HFF-Myc (cell line): ENCODE measurements at places on chromosomes 4 and X.

GRCh38 chr4:139663561-139664138 is 2.0 kb upstream of the MGST2 start:
- DNase-seq = no peak

DNA sequence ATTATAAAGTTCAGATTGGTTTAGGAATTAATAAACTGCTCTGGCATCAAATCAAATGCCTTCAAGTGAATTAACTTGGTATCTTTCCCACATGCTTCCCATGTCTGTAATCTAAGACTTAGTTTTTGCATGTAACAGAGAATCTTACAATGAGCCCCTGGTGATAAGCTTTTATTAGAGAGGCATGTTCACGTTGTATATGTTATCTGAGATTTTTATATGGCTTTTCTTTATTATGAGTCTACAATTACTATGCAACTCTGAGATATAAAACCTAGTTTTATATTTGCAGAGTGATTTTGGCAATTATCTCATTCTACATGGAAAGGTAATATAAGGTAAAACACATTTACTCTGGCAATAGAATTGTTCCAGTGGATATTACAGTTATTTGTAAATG is 1578.4 kb upstream of the IGFBP7 start:
- no peak for DNase-seq

DNA sequence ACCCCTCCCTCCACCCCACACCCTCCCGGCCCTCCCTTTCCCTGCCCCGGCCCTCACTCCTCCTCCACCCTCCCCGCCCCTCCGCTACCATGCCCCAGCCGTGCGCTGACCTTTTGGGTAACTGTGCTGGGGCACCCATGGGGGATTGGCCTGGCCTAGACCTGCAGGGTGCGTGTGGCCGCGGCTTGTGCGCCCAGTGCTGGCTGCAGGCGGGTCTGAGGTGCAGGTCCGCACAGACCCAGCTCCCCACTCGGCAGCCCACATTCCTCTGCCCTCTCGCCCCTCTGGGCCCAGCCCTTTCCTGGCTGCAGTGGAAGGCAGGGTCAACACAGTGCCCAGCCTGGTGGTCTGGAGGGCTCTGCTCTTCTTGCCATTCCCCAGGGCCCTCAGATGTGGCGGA is 24.7 kb downstream of the FGFRL1 start:
- DNase-seq = no peak

DNA sequence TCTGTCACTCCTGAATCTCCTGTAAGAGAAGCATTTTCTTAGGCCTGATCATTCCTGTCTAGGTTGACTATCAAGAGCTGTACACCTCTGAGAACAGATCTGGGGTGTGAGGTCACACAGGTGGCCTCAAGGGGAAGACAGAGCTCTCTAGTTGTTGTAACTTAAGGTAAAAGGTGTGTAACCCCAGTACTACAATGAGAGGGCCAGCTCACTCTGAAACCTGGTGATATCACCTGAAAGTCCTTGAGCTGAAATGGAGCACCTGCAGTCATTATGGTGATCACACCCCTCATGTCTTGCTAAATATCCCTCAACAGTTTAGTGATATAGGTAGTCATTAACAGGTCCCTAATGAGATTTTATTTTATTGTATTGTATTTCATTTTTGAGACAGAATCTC is 8.8 kb upstream of the FAM9C start:
- no peak for DNase-seq

DNA sequence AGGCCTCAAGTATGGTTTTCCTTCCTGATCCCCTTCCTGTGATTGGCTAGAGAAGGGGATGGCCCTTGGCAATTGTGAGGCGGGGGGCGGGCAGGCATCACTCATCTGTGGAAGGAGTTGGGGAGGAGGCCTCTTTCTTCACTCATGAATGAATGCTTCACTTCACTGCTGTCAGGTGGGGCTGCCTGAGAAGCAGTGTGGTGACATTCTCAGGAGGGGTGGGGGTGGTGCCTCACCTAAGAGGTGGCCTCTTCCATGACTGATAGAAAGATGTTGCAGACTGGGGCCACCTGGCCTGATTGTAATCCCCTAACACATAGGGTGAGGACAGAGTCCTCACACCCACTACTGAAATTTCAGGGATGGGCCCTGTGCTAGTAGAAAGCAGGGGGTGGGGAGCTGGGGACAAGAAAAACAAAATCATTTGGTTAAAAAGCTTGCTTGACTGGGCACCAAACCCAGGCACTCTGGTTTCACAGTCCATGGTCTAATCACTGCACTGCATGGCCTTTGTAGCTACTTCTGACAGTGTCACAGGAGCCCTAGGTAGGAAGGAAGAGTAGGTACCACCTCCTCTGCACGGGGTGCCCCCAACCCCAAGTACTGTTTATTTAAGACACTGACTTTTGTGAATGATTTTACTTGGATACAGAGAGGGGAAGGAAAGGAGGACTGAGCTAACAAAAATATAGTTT is 5.6 kb upstream of the HOPX start:
- no peak for DNase-seq

GRCh38 chr4:47002580-47002979 is 9.2 kb upstream of the GABRA4 start:
- DNase-seq = no peak

- DNase-seq = no peak
These were observed 103.6 kb upstream of the ADGRG2 start for GRCh38 chrX:19225909-19226308.

DNA sequence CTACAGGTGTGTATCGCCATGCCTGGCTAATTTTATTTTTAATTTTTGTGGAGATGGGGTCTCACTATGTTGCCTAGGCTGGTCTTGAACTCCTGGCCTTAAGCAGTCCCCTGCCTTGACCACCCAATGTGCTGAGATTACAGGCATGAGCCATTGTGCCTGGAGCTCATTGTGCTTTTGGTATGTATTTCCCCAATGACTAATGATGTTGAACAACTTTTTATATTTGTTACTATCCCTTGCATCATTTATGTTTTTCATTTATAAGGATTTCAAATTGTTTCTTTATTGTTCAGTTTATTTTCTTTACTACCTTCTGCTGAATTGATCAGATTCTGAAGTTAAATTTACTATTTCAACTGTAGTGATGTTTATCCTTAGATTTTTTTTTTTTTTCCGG is 199.7 kb downstream of the CEP135 start:
- DNase-seq = no peak

- DNase-seq = no peak
These were observed 255.8 kb downstream of the SOX3 start for GRCh38 chrX:140249088-140249487.

GRCh38 chrX:155819525-155819924 is 61.6 kb upstream of the VAMP7 start:
- no peak for DNase-seq

GRCh38 chr4:160319221-160319867 is 1216.5 kb downstream of the RAPGEF2 start:
- DNase-seq = no peak

- DNase-seq = no peak
These were observed 139.9 kb upstream of the USP9X start for GRCh38 chrX:40945361-40945713.

GRCh38 chrX:1734806-1735205 is 119.9 kb downstream of the ASMT start:
- no peak for DNase-seq

- DNase-seq = no peak
These were observed 66.1 kb downstream of the BMP3 start for GRCh38 chr4:81096566-81096965.

GRCh38 chrX:72180539-72180938 is 1.0 kb upstream of the PIN4 start:
- DNase-seq = no peak

DNA sequence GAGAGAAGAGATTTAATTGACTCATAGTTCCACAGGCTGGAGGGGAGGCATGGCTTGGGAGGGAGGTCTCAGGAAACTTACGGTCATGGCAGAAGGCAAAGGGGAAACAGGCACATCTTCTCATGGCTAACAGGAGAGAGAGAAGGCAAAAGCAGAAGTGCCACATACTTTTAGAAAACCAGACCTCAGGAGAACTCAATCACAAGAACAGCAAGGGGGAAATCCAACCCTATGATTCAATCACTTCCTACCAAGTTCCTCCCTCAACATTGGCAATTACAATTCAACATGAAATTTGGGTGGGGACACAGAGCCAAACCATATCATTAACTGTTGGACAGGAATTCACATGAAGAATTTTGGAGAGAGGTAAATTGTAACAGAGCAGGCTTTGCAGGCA is 485.3 kb upstream of the PITX2 start:
- no peak for DNase-seq

- DNase-seq = no peak
These were observed 31.0 kb upstream of the CCNG2 start for GRCh38 chr4:77125961-77126360.

GRCh38 chrX:7247346-7247745 is 99.4 kb upstream of the PUDP start:
- no peak for DNase-seq

DNA sequence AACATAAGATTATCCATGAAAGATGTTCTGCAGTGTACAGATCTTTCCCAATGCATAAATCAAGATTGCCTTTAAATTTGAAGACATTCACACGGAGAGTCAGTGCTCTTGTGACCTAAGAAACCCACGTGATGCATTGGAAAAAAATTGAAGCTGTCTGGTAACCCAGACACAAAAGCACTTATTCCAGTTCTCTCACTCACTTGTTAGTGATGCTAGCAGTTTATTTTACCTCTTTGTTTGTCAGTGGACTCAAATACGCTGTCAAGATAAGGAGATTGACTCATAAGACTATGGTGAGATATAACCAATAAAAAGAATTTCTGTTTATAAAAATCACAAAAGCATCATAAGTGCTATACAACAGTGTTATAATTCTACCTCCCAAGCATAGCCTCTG is 245.8 kb upstream of the SMIM31 start:
- no peak for DNase-seq

GRCh38 chr4:18777190-18777930 is 755.8 kb upstream of the LCORL start:
- no peak for DNase-seq

DNA sequence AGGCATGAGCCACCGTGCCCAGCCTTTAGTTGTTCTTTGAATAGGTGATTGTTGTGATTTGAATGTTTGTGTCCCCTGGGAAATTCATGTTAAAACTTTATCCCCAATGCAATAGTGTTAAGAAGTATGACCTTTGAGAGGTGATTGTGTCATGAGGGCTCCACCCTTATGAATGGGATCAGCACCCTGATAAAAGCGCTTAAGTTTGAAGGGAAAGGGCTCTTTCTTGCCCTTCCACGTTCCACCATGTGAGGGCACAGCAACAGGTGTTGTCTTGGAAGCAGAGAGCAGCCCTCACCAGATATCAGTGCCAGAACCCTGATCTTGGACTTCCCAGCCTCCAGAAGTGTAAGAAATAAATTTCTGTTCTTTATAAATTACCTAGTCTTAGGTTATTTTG is 33.7 kb upstream of the RP2 start:
- no peak for DNase-seq

DNA sequence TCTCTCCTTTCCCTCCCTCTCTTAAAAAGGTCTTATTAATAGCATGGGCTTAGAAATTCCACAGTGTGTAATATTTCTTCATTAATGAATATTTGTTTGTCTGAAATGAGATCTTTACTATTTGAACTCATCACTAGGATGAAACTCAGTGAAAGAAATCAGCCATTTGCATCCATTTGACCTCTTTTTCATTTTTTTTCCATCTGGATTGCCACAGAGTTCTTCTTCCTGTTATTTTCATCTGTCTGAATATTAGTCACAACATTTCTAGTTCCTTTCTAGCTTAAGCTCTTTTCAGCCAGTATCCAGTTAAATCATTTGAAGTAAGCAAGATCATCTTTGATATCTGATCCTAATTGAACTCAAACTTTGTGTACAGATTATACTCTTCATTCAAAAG is 69.2 kb upstream of the PLS3 start:
- DNase-seq = no peak

- no peak for DNase-seq
These were observed 18.3 kb downstream of the SPON2 start for GRCh38 chr4:1154126-1154522.

DNA sequence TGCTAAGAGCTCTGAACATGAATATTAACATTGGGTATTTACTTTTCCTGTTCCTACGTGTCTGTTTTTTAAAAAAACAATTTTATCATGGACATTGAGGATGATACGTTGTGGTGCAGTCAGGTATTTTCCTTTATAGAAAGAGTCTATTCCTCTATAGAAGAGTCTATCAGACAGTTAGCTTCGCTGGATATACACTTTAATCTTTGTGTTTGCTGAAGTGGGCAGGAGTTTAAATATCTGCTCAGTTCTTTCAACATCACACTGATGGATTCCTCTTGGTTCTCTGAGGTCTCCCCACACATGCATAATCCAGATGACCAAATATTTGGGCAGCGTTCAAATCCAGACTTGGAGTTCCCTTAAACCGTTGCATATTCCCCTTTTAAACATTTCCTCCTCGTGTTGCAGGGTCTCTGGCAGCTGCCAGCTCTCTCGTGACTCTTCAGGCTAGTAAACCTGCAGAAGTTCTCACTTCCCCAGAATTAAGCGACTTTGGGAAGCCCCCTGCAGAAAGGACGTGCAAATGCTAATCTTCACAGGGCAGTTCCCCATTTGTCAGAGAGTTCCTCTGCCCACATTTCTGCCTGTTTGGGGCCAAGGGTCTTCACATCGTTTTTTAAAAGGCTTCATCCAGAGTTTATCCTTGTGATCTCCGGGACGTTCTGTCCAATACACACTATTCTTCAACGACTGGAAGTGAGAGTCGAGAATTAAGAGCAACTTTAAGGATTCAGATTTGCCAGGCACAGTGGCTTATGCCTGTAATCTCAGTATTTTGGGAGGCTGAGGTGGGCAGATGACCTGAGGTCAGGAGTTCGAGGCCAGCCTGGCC is 20.5 kb upstream of the DHRSX start:
- DNase-seq = no peak

GRCh38 chrX:9420275-9421265 is 44.3 kb upstream of the TBL1X start:
- DNase-seq = no peak
